ENCODE measurements at places on chromosomes 3 and 15.

- DNase-seq = no peak
These were observed 527.7 kb upstream of the TGFBR2 start for GRCh38 chr3:30078736-30079135.

GRCh38 chr15:44029940-44030568 is 165.0 kb downstream of the FRMD5 start:
- DNase-seq = no peak

- DNase-seq = no peak
These were observed 1.4 kb downstream of the PTPRG start for GRCh38 chr3:61562721-61563312.

DNA sequence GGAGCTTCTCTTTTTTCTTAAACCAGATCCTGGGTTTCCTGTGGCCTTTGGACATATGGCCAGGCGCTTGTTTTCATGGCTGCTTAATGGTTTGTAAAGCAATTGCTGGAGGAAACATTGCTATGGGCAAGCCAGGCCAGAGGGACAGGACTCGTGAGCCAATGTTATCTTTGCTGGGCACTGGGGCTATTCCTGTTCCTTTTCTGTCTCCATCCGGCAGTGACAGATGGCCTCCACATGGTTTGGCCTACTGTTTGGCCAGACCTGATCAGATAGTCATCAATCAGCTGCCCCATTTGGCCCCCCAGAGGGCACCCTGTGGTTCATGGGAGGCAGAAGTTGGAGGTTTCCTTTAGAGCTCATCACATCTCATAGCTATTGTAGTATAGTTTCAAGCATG is 326.1 kb upstream of the ROPN1 start:
- no peak for DNase-seq

DNA sequence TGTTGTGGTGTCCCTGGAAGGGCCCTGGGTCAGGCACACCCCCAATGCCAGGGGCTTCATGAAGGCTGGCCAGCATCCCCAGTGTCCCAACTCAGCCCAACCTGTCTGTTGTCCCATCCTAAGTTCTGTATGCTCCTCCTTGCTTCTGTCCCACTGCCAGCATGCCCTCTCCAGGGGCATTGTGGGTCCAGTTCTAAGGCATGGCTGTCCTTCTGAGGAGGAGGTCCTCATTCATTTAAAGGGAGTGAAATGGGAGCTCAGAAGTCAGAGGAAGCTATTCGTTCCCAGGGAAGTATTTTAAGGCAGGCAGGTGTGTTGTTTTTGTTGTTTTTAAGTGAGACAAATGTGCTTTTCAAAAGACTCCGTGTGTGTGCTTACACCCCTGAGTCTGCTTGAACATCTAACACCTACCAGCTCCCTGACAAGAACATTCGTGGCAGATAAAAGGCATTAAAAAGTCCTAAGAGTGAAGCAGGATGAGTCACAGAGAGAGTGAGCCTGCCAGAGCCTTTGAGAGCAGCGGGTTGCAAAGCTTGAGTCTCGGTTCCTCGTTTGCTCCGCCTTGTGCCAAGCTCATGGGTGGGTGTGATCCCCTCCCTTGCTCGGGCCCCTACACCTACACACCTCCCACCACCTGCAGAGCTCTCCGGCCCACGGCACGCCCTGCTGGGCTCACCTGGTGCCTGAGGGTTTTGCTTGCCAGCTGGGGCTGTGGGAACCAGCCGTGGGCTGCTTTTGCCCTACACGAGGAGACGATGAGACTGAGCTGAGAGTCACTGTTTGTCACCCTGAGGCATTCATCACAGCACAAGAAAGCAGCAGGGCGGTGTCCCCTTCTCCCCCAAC is 183.4 kb upstream of the TOPAZ1 start:
- DNase-seq = peak; percentile 10

DNA sequence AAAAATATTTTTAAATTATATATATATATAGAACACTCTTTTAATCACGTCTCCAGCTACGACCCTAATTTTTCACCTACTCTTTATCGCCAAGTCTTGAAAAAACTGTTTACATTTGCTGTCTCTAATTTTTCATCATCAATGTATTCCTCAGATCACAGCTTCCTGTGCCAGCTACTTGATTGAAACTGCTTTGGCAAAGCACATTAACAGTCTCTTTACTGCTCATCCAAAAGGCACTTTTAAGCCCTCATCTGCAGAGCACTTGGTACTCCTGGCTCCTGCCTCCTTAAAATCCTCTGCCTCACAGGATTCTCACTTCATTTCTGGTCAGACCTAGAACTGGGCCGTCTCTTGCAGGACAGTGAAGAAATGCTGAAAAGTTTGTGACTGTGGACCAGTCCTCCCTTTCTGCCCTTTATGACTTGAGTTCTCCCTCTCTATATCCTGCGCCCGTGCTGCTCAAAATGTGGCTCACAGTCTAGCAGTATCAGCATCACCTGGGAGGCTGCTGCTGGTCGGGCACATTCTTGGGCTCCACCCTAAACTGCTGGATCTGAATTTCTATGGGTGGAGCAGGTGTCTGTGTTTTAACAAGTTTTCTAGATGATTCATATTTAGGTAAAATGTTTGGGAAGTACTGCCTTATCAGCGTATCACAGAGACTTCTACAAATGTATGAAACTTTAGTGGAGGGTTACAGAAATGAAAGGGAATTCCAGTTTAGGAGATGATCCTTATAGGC is 196.8 kb downstream of the ADAMTSL3 start:
- DNase-seq = no peak

- DNase-seq = no peak
These were observed 44.1 kb downstream of the SENP2 start for GRCh38 chr3:185630182-185630622.

GRCh38 chr3:16550305-16550675 is 36.8 kb upstream of the RFTN1 start:
- no peak for DNase-seq

DNA sequence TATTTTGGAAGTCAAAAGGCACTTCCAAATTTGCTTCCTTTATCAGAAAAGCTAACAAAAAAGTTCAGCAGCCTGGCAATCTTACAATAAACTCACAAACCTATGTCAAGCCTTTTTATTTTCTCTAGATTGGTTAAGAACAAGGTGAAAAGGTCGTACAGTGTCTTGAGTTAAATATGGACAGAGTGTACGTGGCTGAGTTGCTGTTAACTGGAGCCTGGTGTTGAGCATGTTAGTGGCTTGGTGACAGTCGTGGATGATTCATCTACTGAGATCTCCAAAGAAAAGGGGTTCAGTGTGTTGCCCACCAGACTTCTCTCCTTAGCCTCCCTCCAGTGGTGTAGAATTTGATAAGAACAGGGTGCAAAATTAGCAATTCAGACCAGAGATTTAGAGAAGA is 89.7 kb downstream of the SSR3 start:
- no peak for DNase-seq

DNA sequence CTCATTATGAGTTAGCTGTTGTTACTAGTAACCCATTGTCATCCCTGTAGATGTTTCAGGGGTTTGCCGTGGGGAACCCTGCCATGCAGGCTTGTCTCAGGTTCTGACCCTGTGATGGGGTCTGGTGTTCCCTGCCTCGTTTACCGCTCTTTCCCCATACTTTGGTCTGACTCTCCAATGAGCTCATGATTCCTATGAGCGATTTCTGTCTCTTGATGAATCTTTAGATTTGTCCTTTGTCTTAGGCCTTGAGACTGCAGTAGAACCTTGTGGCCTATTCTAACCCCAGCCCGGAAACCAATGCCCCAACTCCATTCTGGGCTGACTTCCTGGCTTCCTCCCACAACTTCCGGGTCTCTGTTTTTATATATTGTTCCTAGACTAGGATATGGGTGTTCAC is 11.3 kb upstream of the IQGAP1 start:
- DNase-seq = no peak

DNA sequence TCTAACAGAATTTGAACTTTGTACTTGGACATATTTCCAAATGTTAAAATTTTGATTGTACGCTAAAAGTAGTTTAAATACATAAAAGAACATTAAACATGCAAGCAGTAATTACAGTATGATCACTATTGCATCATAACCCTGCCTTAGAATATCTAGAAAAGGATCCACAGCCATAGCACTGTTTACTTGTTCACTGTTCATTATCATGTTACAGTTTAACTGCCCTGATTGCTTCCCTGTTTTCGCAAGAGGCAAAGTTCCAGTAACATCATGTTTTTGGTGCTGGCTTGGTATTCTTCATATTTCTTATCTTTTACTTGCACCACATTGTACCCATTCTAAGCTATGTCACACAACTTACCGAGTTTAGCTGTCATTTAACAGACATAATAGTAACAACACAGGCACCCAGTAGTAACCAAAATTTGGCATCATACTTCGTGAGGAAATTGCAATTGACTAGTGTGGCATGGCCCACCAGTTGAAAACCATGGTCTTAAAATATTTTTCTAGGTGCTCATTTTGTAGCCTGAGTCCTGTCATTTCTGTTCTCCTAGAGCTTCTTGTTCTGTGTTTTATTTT is 13.3 kb upstream of the TMEM87A start:
- no peak for DNase-seq

DNA sequence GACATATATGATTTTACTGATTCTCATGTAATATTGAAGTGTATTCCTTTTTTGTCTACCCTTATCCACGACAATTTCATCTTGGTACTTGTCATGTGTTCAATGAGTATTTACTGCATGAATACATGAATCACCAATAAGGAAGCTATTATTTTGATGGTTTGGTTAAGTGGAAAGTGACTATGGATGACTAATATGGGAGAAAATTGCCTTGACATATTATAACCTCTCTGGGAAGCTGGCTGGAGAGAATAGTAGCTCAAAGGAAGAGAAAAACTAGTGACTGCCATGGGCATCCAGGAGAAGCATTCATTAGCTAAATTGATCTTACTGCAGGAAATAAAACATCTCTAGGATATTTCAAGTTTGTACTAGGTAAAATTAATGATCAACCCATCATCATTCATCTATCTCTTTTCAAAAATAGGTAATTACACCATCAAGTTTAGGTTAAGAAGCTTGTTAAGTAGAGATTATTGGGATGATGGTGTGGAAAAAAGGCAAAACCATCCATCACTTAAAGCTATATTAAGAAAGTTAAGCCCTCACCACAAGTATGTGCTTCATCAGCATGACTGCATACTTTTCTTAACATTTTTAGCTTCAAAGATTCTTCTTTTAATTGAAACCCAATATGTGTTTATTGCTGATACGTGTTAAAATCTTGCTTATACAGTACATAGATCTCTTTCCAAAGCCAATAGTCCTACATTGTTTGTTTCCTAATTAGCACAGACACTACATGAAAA is 455.2 kb upstream of the ARPP21 start:
- no peak for DNase-seq

- no peak for DNase-seq
These were observed 710 bp downstream of the LRRC57 start for GRCh38 chr15:42547918-42548248.

DNA sequence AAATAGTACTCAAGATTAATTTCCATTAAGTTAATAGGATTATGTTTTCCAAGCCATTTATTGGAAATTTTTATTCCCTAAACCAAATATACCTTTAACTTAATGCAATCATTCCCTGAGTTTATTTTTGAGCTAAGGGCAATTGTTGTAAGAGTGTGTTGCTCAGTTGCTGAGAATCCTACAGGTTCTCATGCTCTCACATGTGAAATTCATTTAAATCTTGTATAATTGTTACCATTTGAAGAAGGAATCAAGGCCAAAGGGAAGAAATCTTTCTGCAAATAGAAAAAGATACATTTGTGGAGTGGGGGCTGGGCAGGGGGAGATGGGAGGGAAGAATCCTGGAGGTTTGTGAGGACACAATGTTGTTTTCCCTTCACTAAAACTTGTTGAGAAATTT is 202.7 kb upstream of the STRIT1 start:
- no peak for DNase-seq

- no peak for DNase-seq
These were observed 1693.9 kb downstream of the SI start for GRCh38 chr3:163384383-163384782.
